Progenitor cell of endocrine pancreas (in vitro differentiated cells): ENCODE measurements at places on chromosomes 12 and 14.
A peak's percentile ranks its signal among the peaks of the same experiment; 100 is the strongest.

GRCh38 chr12:82817368-82817767 lies 130.7 kb downstream of the TMTC2 start:
- no peaks in the 10 kb centered on the region for H3K4me1 ChIP-seq
- no peak overlapping the region for H3K4me3 ChIP-seq
- H3K27ac ChIP-seq: no peak overlapping the region
- no peaks in the 10 kb centered on the region for H3K27me3 ChIP-seq
- H3K36me3 ChIP-seq: peaks cover 3% of the 10 kb centered on the region
- DNase-seq: no peak

GRCh38 chr14:55146425-55146824 lies 17.4 kb downstream of the LGALS3 start:
- DNase-seq: no peak
- no peak overlapping the region for H3K4me3 ChIP-seq
- no peak overlapping the region for H3K27ac ChIP-seq
- peaks cover 6% of the 10 kb centered on the region for H3K36me3 ChIP-seq

DNA sequence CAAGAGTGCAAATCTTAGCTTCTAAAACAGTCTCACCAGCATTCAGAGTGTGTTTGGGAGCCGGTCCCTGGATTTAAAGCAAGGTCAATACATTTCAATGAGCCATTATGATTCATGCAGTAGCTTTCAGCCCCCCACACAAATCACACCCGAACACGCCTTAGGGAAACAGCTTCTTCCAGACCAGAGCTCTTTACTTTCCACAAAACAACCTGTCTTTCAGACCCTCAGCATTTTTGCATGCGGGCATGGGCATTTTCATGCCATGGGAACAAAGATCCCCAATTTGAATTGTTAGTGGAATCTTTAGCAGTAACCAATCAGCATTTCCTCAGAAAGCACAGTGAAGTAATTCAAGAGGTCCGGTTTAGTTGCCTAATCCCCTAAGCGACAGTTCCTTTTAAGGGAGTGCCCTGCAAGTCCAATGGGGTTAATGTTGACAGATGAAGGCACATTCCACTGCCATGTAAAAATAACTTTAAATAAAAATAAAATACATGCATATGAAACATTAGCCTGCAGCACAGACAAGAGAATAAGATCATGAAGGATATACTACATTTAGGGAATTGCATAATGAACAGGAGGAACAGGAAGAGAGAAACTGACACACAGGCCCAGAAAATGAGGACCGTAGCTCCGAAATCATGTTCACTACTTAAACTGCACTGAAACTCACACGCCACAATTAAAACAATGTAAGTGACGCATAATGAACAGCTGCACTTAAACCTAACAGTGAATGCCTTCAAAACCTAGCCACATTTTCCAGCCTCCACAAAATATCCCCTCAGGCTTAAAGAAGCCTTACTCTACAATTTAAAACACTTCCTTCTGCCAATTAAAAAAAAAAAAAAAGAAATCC lies 4.0 kb downstream of the VPS37B start:
- peaks cover 6% of the 10 kb centered on the region for H3K27me3 ChIP-seq
- H3K4me1 ChIP-seq: peaks cover 60% of the 10 kb centered on the region
- H3K36me3 ChIP-seq: no peaks in the 10 kb centered on the region
- peak overlapping the region; percentile 37 for H3K4me3 ChIP-seq

- H3K4me3 ChIP-seq: no peak overlapping the region
- no peak for DNase-seq
- H3K27me3 ChIP-seq: no peaks in the 10 kb centered on the region
- no peak overlapping the region for H3K27ac ChIP-seq
- peaks cover 4% of the 10 kb centered on the region for H3K4me1 ChIP-seq
- H3K36me3 ChIP-seq: no peaks in the 10 kb centered on the region
Measured at GRCh38 chr14:34470319-34470718, 8.3 kb upstream of the SPTSSA start.

DNA sequence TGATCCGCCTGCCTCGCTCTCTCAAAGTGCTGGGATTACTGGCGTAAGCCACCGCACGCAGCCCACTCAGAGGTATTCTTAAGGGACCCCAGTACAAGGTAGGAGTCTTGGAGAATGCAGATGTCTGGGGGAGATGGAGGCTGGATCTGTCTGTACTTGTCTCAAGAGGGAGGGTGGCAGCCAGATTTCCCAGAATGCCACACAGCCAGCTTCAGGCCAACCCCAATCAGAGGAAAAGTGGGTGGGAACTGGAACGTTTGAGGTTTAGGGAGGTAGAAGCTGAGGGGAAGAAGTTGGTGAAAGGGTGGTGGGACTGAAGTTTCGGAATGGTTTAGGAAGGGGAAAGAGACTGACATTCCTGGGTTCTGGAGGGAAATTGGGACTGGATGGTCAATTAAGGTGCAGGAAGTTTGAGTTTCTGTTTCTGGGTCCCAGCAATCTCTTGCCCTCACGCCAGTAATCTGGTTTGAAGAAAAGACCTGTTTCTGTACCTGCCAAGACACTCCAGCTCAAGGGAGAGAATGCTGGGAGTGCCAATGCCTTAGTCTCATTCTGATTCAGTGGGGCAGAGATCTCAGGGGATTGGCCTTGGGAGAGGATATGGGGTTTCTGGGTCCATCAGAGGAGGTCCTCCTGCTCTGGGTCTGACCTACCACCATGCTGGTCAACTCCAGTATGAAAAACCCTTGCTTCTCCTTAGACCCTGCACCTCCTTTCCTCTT lies 8.1 kb upstream of the ZNF385A start:
- peaks cover 10% of the 10 kb centered on the region for H3K36me3 ChIP-seq
- no peak for DNase-seq
- H3K4me3 ChIP-seq: peak overlapping the region; percentile 71

GRCh38 chr14:100588671-100589070 lies 1.5 kb upstream of the BEGAIN start:
- H3K27ac ChIP-seq: no peak overlapping the region
- peaks cover 71% of the 10 kb centered on the region for H3K27me3 ChIP-seq

GRCh38 chr12:75553398-75553797 lies 42.0 kb upstream of the KRR1 start:
- DNase-seq: no peak
- peaks cover 57% of the 10 kb centered on the region for H3K4me1 ChIP-seq
- no peak overlapping the region for H3K4me3 ChIP-seq
- peak overlapping the region; percentile 58 for H3K27ac ChIP-seq
- H3K27me3 ChIP-seq: no peaks in the 10 kb centered on the region
